ENCODE measurements at places on chromosomes 1 and 21.

GRCh38 chr1:25580927-25581326, 35.7 kb upstream of the MAN1C1 start:
- DNase-seq: no peak

- no peak for DNase-seq
Observed at GRCh38 chr1:211215577-211215976, 43.6 kb upstream of the RCOR3 start.

DNA sequence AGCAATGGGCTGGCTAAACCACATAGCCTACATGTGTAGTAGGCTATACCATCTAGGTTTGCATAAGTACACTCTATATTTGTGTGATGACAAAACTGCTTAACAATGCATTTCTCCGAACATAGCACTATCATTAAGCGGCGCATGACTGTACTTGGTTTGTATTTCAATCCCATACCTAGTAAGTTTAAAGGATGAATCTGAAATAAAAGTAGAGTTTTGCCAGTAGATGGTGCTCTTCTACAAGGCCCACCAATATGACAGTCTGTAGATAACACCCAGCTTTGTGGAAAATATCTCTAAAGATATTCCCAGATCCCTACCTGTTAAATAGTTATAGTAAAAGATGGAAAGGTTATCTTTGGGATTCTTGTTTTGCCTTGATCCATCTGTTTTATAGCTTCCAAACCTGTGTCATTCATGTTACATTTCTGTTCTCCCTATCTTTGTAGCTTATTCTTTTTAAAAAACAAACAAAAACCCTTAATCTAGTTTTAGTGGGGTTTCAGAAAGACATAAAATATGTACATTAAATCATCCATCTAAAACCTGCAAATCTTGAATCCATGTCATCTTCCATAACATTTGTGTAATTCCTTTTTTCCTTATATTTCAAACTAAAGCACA, 33.9 kb upstream of the ASPM start:
- no peak for DNase-seq

- DNase-seq: no peak
Observed at GRCh38 chr1:201786824-201787223, 42.1 kb upstream of the IPO9 start.

DNA sequence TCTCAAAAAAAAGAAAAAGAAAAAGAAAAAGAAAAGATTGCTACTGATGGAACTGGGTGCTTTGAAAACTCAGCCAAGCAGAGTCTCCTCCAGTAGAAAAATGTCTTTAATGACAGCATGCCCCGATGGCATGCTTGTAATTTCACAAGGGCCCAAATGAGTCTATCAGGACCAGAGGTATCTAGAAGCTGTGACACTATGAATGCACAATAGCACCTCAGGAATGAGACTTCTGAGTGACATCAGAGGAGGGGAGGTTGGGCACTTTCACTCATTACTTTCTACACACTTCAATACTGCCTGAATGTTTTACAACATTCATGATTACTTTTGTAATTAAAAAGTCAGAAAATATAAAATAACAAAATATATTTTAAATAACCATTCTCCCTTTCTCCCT, 15.1 kb upstream of the CD58 start:
- no peak for DNase-seq

DNA sequence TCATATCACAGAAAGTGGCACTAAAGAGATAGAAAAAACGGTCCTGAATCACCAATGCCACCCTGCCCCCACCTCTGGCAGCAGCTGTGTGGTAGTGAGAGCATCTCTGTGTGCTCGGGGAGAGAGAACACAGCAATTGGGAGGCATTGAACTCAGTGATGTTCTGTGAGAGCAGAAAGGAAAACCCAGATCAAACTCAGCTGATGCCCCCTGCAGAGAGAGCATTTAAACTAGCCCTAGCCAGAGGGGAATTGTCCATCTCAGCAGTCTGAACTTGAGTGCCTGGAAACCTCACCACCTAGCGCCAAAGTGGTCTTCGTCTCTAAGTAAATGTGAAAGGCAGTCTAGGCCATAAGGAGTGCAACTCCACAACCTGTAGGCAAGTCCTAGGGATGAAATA, 21.3 kb downstream of the SLC44A5 start:
- DNase-seq: no peak

GRCh38 chr1:85359874-85360721, 83.7 kb upstream of the BCL10 start:
- no peak for DNase-seq

- DNase-seq: peak; percentile 84
Observed at GRCh38 chr1:246794828-246795671, 70.8 kb downstream of the SCCPDH start.

DNA sequence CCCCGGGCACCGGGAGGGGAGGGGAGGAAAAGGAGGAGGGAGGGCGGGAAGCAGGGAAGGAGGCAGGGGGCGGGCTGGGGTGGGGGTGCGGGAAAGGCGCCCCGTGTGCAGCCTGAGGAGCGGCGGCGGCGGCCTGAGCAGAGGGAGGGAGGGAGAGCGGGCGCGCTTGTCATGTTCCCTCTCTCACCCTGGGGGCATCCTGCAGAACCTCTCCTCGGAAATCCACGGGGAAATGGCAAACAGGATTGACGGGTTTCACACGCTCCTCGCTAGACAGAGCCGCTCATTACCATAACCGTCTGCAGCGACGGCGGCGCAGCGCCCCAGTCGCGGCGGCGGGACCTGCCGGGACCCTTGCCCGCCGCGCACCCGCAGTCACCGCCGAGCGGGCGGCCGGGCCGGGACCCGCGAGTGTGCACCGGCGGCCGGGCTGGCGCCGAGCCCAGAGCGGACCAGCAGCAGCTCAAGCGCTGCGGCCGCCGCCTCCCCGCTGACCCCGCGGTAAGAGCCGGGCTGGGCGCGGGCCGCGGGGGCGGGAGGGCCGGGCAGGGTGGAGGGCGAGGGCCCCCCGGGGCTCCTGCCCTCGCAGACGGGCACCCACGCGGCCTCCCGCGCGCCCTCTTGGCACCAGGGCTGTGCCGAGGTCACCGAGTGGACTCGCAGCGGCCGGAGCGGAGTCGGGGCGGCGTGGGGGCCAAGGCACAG, at the start of gene SERTAD4:
Gene SERTAD4 (plus strand): TSS at position 286 of the 705 bp plus-strand sequence. CDS start 5,165 bp downstream, outside the sequence.
- peak; percentile 55 for DNase-seq

DNA sequence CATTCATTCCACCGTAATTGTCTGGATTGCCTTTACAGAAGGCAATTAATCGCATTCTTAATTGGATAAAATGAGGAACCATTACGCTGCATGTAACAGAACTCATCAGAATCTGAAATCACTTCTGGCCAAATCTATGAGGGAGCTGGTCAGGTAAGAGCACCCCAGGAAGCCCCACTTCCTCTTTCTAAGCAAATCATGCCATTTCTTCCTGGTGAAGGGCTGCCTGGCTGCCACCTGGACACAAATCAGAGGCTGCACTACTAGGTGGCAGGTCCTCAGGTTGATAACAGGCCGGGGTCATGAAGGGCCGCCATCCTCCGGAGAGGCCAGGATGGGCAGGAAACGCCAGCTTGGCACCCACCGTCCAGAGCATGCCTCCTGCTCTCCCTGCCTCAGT, 73.7 kb downstream of the CAPZB start:
- DNase-seq: no peak

DNA sequence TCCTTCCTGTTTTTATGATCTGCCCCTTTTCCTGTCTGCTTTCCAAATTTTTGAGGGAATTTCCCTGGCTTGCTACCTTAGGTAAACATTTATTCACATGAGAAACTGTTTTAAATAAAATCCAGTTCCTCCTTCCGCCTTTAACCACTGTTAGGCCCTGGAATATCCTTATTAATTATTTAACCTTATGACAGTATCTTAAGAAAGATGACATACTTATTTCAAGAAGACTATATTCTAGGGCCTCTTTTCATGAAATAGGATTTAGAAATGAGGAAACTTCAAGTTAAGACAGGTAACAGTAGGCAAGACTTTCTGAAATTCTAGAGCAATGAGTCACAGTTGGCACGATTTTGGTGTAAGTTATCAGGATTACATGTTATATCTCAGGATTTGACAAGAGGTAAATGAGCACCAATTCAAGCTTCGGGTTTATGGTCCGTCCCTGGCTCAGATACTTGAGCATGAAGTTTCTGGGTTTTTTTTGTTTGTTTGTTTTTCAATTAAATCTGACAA, 2.0 kb upstream of the TNFSF18 start:
- DNase-seq: no peak

DNA sequence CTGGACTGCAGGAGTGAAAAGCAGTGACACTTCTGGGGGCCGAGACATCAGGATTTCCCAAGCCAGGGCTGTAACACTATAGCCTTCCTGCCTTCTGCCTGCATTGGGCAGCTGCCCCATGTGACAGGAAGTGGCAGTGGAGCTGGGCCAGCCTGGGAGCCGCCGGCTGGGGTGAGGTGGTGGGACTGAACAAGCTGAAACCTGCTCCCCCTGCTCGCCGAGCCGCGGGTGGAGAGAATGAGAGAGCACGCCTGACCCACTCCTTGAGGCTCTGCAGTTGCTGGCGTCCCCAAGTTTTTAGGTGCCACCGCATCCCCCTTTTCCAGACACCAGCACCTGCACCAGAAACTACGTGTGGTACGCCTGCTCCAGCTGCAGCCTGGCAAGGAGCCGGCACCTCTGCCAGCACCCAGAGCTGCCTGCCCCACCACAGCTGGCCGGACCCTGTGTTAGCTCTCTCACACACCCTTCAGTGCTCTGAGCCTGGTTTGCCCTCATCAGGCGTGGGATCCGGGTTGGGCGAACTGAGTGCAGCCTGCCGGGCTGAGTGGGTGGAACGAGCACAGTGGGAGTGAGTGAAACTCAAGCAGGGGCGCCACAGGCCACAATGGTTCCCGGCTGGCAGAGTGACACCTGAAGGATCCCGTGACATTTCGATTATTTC, 119.4 kb downstream of the AKT3 start:
- no peak for DNase-seq

DNA sequence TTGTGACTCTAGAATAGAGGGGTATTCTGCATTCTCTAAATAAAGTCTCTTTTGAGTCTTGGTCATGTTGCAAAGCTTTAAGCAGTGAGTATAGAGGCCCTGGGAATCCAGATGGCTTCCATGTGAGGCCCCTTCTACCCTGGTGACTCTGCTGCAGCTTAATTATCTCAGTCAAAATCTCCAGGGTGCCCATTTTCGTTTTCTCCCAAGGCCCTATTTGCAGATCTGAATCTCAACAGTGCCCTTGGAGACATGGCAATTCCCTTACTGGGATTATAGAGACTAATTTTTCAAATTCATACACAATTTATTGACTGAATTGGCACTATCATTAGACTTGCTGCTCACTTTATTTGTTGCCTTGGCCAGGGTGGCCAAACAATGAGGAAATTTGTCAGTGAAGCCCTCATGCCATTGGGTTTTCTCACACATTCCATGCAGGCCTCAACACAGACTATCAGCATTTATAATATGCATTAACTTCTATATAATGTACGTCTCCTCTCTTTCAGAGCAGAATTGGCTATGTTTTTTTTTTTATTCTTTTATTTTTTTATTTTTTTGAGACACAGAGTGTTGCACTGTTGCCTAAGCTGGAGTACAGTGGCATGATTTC, 35.1 kb downstream of the PROX1 start:
- DNase-seq: no peak

GRCh38 chr1:72780212-72780611, 497.9 kb upstream of the NEGR1 start:
- DNase-seq: no peak

- DNase-seq: peak; percentile 87
Observed at GRCh38 chr1:8004803-8005573, 21.1 kb downstream of the ERRFI1 start.

GRCh38 chr1:243956450-243956849, 94.6 kb upstream of the ZBTB18 start:
- no peak for DNase-seq

DNA sequence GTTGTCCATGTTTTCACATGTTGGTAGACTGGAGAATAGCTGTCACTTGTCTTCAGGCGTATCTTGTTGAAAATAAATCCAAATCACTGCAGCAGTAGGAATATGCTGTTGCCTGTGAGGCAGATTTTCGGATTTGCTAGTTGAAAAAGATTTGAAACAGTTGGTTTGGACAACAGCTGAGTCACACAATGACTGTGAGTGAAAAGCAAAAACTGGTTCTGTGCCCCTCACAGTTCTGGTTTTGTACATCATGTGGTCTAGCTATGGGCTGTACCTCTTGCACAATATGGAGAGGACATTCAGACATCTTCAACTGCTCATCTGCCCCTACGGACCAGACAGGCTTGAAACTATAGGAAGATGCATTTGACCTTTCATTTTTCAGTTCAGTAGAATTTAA, 1.8 kb downstream of the ARF1 start:
- DNase-seq: no peak

- no peak for DNase-seq
Observed at GRCh38 chr1:107149946-107150345, 9.1 kb downstream of the NTNG1 start.

- peak; percentile 20 for DNase-seq
Observed at GRCh38 chr1:24142546-24143534, at the start of gene IL22RA1. TSS of gene IL22RA1 (minus strand) at chr1:24143140. CDS start at chr1:24143082, 58 bp downstream.

DNA sequence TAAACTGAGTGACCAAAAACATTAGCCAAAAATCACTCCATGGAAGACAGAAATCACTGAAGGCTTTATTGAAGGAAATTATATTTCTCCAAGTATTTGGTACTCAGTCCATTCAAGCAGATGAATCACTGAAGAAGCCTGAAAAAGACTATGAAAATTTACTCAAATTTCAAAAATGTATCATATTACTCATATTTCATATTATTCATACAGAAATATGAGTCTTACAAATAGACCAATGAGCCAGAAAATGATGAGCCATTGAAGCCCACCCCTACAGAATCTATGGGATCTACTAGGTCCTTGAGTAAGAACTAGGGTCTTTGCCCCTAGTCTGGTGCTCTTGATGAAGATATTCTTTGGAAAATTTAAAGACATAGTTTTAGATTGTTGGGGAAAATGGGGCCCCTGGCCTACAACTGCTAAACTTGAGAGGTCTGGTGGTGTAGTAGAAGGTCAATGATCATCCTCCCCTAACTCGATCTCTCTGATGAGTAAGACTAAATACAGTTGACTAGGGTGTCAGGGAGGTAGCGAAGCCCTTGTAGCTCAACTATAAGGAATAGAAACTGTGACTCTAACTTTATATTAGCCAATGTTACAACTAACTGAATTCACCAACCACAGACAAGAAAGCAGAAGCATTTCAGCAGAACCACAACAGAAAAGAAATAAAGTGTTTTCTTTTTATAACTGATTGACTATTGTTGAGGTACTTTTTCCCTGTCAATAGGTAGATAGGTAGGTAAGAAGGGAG, 81.0 kb downstream of the NOTCH2 start:
- DNase-seq: no peak

GRCh38 chr1:38867208-38867607, 5.9 kb downstream of the MYCBP start:
- DNase-seq: no peak
